Activated CD8-positive, alpha-beta T cell treated with anti-CD3 and anti-CD28 coated beads for 36 hours (primary cell): ENCODE measurements at places on chromosomes 4 and X. TPM values are rescaled to one million over a fixed set of nuclear protein-coding genes. Genes with fewer than 3 reads are reported as not detected.

The RAI2 gene
- total RNA-seq: 0.20 TPM

GRCh38 chrX:54817220-54817820, 9.8 kb downstream of the MAGED2 start:
- no peak for DNase-seq

GRCh38 chr4:6011271-6011671, 7.0 kb downstream of the C4orf50 start:
- no peak for DNase-seq

DNA sequence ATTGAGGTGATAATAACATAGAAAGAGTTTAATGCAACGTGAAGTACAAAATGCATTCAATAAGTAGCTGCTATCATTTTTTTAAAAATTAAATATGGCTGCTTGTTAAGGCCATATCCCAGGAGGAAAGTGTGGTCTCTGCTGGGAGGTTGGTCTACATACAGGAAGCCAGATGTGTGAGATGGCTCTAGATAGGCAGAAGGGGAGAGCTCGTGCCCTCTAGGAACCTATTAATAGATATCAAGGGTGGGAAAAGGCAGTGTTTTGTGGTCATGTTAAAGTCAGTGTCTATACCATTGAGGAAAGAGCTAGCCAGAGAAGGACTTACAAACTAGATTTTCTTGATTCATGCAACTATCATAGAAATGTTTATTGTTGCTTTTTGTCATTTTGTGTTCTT, 140.5 kb downstream of the KLHL8 start:
- DNase-seq: no peak
